ENCODE measurements at places on chromosomes 6 and 20.
A peak's percentile ranks its signal among the peaks of the same experiment; 100 is the strongest.

GRCh38 chr6:157107915-157108651 is 215.2 kb downstream of the TMEM242 start:
- DNase-seq, result peak; percentile 74

DNA sequence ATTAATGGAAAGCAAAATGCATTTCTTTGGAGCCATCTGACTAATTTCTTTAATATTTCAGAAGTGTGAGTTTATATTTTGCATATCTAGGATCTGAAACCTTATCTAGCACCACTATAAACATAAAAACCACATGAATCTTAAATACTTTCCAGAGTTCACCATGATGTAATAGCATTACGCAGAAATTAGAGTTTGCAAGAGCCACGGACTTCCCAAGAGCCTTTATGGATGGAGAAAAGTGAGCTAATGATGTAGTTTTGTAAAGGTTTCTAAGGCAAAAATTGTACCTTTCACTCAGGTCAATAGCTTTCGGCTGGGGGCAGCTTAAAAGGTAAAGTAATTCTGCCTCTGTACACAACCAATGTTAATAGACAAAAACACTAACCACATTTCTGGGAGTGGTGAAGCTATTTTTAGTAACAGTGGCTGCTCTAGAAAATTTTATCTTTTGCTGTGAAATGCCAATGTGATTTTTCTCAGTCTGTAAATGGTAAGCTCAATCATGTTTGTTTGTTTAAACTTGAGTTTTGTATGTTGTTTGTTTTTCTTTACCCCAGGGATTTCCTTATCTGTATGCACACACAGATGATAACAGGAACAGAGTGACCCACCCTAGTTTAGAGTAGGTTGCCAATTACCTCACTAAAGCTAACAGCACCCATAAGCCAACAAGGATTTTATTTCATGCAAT is 80.5 kb downstream of the FILIP1 start:
- DNase-seq, result peak; percentile 59

DNA sequence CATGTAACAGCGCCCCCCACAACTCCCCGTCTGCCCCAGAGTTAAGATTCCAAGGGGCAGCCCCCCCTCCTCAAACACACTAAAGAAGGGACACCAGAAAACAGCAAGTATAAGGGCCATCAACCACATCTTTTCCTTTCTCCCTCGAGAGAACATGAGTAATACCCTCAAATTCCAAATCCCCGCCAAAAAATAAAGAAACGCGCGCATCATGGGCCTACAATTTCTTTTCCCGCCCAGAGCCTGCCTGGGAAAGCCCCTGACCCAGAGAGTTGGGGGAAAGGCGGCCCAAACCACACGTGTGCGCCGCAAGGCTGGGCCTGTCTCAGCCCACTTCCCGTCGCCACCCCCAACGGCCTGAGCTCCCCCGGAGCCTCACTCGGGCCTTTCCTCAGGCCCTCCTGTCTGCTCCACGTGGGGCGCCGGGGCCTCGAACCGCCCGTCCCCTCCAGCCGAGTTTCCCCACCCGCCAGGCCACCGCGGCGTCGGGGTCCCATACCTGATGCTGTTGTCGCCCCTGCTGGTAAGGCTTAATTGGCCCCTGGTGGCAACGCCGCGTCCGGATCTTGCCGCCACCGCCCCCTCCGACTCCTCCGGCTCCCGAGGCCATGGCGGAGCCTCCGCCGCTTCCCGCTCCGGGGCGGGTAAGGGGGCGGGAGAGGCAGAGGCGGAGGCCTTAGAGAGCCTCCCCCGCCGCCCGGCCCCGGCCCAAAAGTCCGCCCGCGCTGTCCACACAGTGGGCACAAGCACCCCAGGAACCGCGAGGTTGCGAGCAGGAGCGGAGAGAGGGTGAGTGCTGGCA is 746 bp downstream of the NUP153 start:
- peak; percentile 27 for DNase-seq

- no peak for DNase-seq
Measured at GRCh38 chr6:119661628-119662027, 312.1 kb upstream of the MAN1A1 start.

DNA sequence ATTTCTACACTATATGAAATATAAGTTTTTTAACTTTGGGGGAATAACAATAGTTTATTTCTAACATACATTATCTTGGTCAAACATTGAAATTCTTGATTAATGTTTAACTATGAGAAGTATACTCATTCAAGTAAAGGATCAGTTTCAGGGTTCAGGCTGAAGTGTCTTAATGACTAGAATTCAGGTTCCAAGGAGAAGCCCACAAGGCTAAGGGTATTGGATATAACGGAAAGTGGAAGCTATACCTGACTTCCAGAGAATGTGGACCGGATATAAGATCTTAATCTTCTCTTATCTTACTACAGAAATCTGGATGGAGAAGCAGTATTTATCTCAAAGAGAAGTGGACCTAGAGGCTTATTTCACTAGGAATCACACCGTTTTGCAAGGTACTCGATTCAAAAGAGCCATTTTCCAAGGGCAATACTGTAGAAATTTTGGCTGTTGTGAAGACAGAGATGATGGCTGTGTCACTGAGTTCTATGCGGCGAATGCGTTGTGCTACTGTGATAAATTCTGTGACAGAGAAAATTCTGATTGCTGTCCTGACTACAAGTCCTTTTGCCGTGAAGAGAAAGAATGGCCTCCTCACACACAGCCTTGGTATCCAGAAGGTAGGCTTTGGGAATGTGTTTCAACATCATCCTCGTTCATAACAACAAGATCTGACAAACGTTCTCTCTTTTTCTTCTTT is at the start of gene TINAG:
TSS of gene TINAG (plus strand) at position 153 of the 697 bp plus-strand sequence. CDS start at position 263, 110 bp downstream.
- no peak for DNase-seq

- DNase-seq, result no peak
Measured at GRCh38 chr6:109660526-109661320, 30.3 kb downstream of the AK9 start.

All from AG04450 (cell line).